ENCODE measurements at places on chromosomes 5 and 9.

DNA sequence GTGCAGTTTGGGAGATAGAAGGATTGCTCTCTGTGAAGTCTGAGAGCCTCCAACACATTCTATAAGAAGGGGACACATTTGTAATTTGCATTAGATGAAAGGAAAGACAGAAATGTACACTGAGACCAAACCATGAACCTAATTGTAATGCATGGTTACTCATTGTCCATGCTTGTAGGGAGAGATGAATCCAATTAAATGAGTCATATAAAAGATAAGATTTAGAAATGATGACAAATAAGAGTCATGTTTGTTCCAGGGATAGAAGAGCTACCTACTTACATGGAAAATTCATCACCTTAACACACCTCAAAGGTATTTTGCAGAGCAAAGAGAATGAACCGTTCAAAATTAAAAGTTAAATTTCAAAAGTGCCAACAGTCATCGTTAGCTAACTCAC, 85.1 kb downstream of the FBXL7 start:
- DNase-seq, result no peak

GRCh38 chr5:38297830-38298608, 39.7 kb downstream of the EGFLAM start:
- no peak for DNase-seq

DNA sequence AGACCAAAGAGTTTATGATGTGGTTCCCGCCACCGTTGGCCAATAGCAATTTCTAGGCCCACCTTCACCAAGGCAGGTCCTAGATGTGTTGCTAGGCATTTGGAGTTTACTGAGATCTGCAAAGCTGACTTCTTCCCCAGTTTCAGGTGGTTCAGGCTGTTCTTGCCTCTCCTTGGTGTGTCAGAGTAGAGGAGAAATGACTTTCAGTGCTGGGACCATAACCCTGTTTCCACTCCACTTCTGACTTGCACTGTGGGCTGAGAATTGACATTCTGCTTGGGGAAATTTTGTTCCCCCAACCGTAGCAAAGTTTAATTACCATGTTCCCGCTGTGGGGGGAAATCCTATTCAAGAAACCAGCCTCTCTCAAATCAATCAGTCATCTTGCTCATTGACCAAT, 128.0 kb upstream of the GABRP start:
- no peak for DNase-seq

GRCh38 chr5:634191-634590, 22.1 kb downstream of the CEP72 start:
- DNase-seq, result peak; percentile 36

DNA sequence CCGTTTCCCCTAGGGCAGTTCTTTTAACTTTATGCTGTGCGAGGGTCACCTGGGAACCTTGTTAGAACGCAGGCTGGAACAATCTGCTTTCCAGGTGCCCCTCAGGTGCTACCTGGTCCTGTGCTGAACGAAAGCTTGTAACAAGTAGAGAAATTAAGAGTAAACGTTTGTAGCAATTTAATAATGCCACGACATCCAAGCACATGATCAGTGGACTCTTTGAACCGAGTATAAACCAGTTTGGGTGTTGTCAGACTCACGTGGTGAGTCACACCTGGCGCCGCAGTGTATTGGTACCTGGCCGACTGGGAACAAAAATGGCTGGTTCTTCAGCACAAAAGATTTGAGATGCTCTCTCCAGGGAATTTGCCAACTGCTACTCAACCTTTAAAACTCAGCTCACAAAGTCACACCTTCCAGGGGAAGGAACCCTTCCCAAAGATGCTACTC, 926 bp upstream of the MYO10 start:
- DNase-seq, result no peak

DNA sequence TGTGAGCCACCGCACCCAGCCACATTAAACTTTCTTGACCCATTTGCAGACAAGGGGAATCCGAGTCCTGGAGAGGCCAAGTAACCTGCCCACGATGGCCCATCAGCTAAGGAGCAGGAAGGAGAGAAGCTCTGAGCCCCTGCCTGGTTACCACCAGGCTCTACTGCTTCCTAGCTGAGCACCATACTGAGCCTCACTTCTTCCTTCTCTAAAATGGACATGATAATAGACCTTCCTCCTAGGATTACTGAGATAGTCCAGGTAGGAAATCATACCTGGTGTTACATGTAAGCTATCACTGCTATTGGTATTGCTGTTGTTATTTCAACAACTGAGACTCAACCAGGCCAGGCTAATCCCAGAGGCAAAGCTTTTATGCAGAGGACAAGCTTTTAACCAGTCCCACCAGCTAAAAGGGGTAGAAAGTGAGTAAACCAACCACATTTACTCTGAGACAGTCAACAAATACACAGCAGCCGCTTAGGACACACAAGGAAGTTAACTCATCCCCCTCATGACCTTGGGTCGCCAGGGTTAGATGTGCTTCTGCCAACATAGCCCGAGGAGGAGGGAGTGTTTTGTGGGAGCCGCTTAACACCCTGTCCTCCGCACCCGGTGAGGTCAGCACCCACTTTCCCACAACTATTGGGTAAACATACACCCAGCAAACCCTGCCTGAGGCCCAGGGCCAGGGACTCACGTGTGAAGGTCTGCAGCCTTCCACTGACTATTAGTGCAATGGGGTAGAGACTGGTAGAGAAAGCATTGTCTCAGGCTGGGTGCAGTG, 20.6 kb upstream of the PTGES start:
- DNase-seq, result no peak

GRCh38 chr5:114223866-114224265, 138.0 kb upstream of the KCNN2 start:
- DNase-seq, result no peak

DNA sequence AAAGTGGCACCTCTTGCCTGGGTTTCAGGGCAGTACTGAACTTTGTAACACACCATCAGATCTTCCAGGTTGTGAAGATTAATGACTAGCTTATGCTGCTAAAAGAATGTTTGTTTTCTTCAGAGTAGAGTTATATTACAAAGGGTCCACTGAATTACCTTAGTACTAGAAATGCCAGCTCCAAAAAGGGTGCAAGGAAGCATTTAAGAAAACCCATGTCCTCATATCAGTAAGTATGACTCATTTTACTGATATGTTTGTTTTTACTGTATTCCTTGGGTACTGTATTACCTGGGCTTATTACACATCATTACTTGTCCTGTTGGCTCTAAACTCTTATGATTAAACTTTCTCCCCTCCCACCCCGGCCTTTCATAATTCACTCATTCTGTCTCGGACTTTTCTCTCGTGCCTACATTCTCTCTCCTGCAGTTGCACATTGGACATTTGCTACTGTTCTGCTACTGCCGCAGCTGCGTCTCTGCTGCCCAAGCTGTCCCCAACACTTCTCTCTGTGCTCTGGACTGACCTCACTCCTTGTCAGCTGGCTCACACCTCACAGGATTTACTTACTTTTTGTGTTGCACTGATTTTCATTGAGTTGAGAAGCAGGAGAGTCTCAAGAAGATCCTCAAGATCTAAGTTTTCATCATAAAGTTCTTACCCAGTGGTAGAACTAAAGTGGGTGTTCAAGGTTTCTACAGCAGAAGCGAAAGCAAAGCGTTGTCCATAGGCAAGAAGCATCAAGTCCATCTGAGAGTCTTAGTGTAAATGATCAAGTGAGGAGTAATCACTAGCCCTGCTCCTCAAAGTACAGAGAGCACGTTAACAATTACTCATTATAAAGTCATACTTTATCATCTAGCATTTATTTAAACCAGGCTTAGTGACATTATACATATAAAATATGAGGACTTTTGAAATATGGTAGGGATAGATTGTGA, 53.2 kb upstream of the C9orf72 start:
- no peak for DNase-seq

DNA sequence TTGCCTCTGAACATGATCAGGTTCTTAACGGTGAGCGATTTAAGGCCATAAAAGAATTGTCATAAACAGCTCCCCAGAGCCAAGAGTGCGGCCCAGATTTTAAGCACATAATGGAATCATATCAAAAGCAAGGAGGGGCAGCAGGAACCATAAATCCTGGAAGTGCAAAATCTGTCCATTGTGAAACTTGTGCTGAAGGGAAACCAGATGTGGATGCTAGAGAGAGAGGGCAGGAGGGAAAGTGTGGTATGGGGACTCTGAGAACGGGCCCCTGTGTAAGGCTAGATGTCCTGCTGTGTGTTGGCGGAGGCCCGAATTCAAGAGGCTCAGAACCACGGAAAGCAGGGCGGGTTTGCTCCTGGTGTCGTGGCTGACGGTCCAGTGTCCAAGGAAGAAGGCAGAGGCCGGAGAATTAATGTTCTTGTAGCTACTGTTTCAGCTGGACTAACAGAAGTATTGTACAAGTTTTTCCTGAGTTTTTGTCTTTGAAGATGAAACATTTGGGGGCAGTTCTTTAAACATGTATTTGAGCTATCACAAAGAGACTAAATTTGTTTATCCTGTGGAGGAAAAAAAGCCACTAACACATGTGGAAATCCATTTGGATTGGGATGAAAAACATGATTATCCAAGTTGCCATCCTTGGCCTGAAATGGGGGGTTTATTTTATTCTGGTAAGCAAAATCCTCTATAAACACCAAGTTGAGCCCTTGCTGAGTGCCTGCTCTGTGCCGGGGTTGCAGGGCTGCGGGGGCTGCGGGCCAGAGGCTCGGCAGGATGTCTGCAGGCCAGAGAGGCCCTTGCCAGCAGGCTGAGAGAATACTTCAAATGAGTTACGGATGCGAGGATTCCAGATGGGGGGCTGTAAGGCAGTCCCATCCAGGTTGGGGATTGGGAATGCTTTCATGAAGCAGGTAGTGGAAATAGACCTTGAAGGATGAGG, 9.2 kb upstream of the CXCL14 start:
- no peak for DNase-seq

DNA sequence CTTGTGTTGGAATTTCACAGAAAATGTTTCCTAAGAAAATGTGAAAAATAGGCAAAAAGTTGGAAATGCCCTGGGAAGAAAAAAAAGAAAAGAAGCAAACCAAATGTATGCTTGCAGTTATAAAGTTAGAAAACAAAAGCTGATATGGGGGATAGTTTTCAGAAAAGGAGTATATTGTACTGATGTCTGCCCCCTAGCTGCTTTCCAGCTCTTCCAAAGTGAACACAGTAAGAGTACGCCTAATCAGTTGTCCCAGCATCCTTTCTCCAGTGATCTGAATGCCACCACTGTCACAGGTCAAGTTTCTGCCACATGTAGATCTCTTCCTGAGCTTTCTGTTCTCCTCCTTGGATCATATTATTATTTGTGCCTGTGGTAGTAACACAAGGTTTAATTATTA, 5.8 kb downstream of the TYRP1 start:
- no peak for DNase-seq

GRCh38 chr9:106075960-106076327, 381.6 kb downstream of the TMEM38B start:
- no peak for DNase-seq

- no peak for DNase-seq
These were observed 558 bp upstream of the SMAD5 start for GRCh38 chr5:136132087-136132486.

DNA sequence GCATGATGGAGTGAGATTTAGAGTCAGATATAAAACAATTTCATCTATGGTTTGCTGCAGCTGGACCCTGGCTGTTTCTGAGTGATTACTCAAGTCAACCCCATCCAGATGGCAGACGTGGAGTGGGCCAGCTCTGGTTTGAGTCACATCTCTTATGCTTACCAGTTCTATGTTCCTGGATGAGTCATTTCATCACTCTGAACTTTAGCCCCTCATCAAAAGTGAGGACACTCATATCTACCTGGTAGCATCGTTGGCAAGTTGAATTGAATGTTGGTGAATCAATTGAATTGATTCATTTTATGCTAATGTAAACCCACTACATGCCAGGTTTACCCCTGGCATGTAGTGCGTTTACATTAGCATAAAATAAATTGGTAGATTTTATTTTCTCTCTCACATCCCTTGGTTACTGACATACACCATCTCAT, 176.4 kb downstream of the FGF18 start:
- no peak for DNase-seq

GRCh38 chr5:149605998-149606724, 24.9 kb downstream of the ARHGEF37 start:
- peak; percentile 68 for DNase-seq

DNA sequence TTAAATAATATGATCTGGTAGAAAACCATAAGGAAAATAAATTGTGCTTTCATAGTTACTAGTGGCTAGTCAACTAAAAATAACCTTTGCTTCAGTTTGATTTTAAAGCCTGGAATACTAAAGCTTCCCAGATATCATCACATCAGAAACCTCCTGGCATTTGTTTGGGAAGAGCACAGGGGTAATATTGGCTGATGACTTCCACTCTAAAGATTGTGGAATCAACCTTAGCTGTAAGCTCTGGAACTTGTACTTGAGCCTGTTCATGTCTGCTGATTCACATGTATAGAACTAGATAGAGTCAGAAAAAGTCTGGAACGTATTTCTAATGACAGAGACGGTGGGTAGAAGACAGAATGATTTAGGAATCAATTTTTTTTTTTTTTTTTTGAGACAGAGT, 345.0 kb downstream of the CWC27 start:
- DNase-seq, result no peak

- peak; percentile 82 for DNase-seq
These were observed 2.3 kb downstream of the KLF9 start for GRCh38 chr9:70411930-70412831.

- DNase-seq, result peak; percentile 59
These were observed 84.1 kb upstream of the DMRT1 start for GRCh38 chr9:757246-757881.

GRCh38 chr9:69454321-69454720, 129.3 kb downstream of the ENTREP1 start:
- DNase-seq, result no peak

DNA sequence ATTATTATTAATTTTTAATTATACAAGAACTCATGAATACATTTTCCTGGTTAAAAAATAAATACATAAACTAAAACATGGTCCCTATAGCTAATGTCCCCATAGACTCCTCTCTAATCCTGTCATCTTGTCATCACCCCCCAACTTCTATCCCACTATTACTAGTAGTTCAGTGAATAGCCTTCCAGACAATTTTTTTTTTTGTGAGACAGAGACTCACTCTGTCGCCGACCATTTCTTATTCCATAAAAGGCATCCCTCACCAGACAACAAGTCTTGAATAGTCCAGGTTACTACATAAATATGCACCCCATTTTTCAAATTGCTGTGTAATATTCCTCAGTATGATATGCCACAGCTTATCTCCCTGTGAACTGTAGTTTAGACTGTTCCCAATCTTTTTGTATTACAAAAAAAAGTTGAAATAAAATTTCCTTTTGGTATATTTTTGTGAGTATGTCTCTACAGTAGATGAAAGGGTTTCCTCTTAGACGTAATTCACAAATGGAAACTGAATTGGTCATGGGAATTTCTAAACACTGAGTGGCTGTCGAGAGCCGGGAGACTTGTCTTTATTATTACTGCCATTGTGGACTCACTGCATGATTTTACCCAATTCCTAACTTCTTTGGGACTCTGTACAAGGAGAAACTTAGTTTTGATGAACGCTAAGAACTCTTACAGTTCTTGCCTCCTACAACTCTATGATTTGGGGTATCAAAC, 6.4 kb upstream of the ABLIM3 start:
- no peak for DNase-seq

DNA sequence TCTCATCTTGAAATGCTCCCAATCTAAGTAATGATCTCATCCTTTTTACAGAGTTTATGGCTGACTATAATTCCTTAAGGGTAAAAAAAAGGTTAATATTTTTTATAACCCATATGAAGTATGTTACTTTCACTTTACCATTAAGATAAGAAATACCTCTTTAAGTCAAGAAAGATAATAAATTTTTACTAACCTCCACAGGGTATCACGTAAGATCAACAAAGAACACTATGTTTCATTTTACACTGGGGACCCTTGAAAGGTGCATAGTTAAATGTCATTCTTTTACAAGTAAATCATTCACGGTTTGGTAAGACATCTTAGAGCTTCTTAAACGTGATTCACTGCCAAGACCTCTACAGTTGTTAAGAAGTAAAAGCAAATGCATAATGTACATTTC, 472.7 kb upstream of the CDH9 start:
- DNase-seq, result no peak
